Neural progenitor cell (in vitro differentiated cells): ENCODE measurements at places on chromosomes 3 and 15. TPM values are rescaled to one million over a fixed set of nuclear protein-coding genes. Genes with fewer than 3 reads are reported as not detected.
A peak's percentile ranks its signal among the peaks of the same experiment; 100 is the strongest.

- H3K36me3 ChIP-seq: peaks cover 7% of the 10 kb centered on the region
- no peaks in the 10 kb centered on the region for H3K27me3 ChIP-seq
- no peaks in the 10 kb centered on the region for H3K4me1 ChIP-seq
- no peak overlapping the region for H3K27ac ChIP-seq
These were observed 113.5 kb downstream of the VPS13C start for GRCh38 chr15:61946778-61947177.

- H3K4me1 ChIP-seq: no peaks in the 10 kb centered on the region
- DNase-seq: no peak
- no peak overlapping the region for H3K27ac ChIP-seq
- no peaks in the 10 kb centered on the region for H3K36me3 ChIP-seq
- no peak overlapping the region for H3K4me3 ChIP-seq
- H3K27me3 ChIP-seq: peaks cover 8% of the 10 kb centered on the region
These were observed 72.6 kb upstream of the ZBED2 start for GRCh38 chr3:111667621-111668239.

DNA sequence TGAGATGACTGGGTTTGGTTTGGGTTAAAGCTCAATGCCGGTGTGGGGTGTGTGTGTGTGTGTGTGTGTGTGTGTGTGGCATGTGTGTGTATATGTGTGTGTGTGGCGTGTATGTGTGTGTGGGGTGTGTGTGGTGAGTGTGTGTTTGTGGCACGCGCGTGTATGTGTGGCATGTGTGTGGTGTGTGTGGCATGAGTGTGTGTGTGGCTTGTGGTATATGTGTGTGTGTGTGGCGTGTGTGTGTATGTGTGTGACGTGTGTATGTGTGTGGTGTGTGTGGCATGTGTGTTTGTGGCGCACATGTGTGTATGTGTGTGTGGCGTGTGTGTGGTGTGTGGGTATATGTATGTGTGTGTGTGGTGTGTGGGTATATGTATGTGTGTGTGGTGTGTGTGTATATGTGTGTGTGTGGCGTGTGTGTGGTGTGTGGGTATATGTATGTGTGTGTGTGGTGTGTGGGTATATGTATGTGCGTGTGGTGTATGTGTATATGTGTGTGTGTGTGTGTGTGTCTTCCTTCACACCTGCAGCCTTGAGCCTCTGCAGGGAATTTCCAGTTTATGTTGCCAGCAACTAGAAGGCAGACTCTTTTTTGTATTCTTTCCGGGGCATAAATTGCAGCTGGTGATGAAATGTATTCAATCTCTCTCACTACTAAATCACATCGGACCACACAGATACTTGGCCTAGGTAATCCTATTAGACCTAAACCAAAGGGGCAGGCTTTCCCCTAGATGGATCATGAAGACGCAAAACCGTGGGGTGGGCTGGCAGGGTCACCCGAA, 34.8 kb downstream of the CHRD start:
- H3K27me3 ChIP-seq: no peaks in the 10 kb centered on the region
- no peaks in the 10 kb centered on the region for H3K4me1 ChIP-seq
- no peak overlapping the region for H3K27ac ChIP-seq
- no peak overlapping the region for H3K4me3 ChIP-seq

- no peaks in the 10 kb centered on the region for H3K4me1 ChIP-seq
- H3K27ac ChIP-seq: no peak overlapping the region
- no peaks in the 10 kb centered on the region for H3K27me3 ChIP-seq
- no peaks in the 10 kb centered on the region for H3K36me3 ChIP-seq
- H3K4me3 ChIP-seq: no peak overlapping the region
- DNase-seq: peak; percentile 14
These were observed 58.9 kb downstream of the SFMBT1 start for GRCh38 chr3:52986938-52987337.

DNA sequence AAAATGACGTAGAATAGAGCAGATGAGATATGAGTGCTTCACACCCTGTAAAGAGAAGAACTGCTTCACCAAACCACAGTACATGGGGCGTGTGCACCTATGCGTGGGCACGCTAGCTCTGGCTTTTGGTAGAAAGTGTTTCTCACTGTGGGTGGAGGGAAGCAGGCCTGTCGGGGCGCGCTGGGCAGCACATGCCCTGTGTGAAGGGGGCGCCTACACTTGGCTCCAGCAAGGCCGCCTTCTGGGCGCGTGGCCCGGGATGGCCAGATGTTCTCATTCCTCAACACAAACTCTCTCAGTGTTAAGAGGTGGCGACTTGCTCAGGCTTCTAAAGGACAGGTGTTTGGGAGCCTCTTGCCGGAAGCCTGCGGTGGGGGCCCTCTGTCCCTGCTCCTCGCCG, 90.0 kb downstream of the FBLN2 start:
- H3K4me3 ChIP-seq: no peak overlapping the region
- H3K27ac ChIP-seq: no peak overlapping the region
- DNase-seq: no peak
- no peaks in the 10 kb centered on the region for H3K27me3 ChIP-seq
- no peaks in the 10 kb centered on the region for H3K4me1 ChIP-seq

Gene EID1
- total RNA-seq: 205 and 292 TPM in 2 replicates

Gene ITIH1
- not detected in 2 replicates for total RNA-seq
